Astrocyte (in vitro differentiated cells and primary cell): ENCODE measurements at places on chromosomes 3 and 15. TPM values are rescaled to one million over a fixed set of nuclear protein-coding genes. Genes with fewer than 3 reads are reported as not detected.

GRCh38 chr15:54644796-54645195, 551.9 kb downstream of the RSL24D1 start:
- H3K36me3 ChIP-seq, result no peaks in the 10 kb centered on the region
- H3K27me3 ChIP-seq, result no peaks in the 10 kb centered on the region
- no peaks in the 10 kb centered on the region for H3K4me1 ChIP-seq
- no peak overlapping the region for H3K4me3 ChIP-seq
- H3K27ac ChIP-seq, result no peak overlapping the region
- DNase-seq, result no peak

GRCh38 chr15:49225572-49226281, 55.7 kb downstream of the GALK2 start:
- H3K36me3 ChIP-seq, result no peaks in the 10 kb centered on the region
- no peak overlapping the region for H3K4me3 ChIP-seq
- no peaks in the 10 kb centered on the region for H3K27me3 ChIP-seq
- no peak overlapping the region for H3K27ac ChIP-seq
- DNase-seq, result peak; percentile 20

DNA sequence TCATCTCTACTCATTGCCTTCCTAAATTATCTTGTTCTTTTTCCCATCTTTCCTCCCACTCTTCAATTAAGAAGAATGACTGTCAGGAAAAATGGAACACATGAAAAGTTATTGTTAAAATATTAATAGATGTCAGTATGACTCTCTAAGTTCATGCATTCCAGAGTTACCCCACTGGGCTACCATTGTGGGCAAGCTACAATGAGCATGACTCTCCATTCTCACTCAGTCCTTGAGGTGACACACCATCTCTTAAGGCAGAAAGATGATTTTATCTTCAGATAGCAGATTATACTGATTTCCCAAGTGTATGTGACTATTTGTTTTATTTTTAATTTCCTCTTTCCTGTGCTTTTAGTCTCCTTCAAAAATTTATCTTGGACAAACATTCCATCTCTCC, 144.3 kb downstream of the ALCAM start:
- peaks cover 11% of the 10 kb centered on the region for H3K4me1 ChIP-seq
- peak; percentile 27 for DNase-seq
- no peaks in the 10 kb centered on the region for H3K36me3 ChIP-seq
- H3K27ac ChIP-seq, result no peak overlapping the region
- H3K27me3 ChIP-seq, result no peaks in the 10 kb centered on the region

DNA sequence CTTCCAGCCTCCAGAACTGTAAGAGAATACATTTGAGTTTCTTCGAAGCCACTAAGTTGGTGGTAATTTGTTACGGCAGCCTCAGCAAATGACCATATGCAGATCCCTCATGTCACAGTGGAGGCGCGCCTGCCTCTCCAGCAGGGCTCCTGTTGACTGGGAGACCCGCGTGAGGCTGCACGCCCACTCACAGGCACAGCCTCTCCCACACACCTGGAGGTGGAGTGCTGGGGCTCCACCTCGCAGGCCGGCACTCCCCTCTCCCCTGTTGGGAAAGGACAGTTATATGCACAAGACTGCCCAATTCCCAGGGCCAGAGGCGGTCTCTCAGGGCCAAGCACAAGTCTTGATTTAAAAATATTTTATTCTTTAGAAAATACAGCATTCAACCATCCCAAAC, 2.8 kb upstream of the TLR9 start:
- H3K27me3 ChIP-seq, result no peaks in the 10 kb centered on the region
- no peaks in the 10 kb centered on the region for H3K4me1 ChIP-seq
- H3K36me3 ChIP-seq, result peaks cover 11% of the 10 kb centered on the region
- no peak overlapping the region for H3K27ac ChIP-seq
- DNase-seq, result no peak

DNA sequence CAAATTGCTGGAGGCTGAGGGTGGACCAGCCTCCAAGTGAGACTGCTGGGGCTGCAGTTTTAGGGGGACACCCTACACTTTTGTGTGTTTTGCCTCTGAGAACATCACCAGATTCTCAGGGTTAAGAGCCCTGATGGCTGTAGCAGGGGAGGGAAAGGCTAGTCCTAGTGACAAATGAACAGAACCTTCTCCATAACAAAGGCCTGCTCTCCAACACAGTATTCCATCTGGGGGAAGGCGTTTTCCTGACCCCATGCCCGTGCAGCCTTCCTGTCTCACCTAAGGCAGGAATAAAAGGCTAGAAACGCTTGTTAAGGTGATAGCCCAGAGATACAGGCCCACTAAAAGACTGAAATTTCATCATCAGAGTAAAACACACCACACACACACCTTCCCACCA, 50.2 kb upstream of the NSMCE3 start:
- no peaks in the 10 kb centered on the region for H3K36me3 ChIP-seq
- H3K27ac ChIP-seq, result no peak overlapping the region
- no peaks in the 10 kb centered on the region for H3K4me1 ChIP-seq
- DNase-seq, result no peak

GRCh38 chr15:42427429-42428223, 63.3 kb downstream of the ZNF106 start:
- peaks cover 43% of the 10 kb centered on the region for H3K36me3 ChIP-seq
- H3K4me1 ChIP-seq, result peaks cover 12% of the 10 kb centered on the region
- no peaks in the 10 kb centered on the region for H3K27me3 ChIP-seq
- H3K4me3 ChIP-seq, result no peak overlapping the region

DNA sequence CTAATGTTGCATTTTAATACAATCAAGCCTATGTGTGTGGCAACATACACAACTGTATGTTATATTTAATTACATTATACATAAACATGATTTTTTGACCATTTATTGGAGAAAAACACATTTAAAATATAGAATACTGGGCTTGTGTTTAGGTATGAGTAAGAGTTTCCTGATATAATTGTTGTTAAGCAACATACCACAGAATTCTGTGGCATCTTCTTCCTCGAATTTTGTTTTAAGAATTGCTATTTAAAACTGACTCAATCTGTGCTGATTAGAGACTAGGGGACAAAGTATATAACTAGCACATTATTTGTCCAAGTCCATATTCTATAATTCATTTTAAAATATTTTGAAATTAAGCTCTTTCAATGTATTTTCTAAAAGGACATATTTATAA, 376.8 kb upstream of the THBS1 start:
- DNase-seq, result no peak
- no peaks in the 10 kb centered on the region for H3K36me3 ChIP-seq
- H3K4me3 ChIP-seq, result no peak overlapping the region
- no peaks in the 10 kb centered on the region for H3K27me3 ChIP-seq
- no peak overlapping the region for H3K27ac ChIP-seq

- DNase-seq, result no peak
- peaks cover 16% of the 10 kb centered on the region for H3K36me3 ChIP-seq
- H3K4me1 ChIP-seq, result no peaks in the 10 kb centered on the region
- H3K4me3 ChIP-seq, result no peak overlapping the region
Observed at GRCh38 chr3:12496453-12496761, 12.1 kb downstream of the TSEN2 start.

GRCh38 chr3:71350998-71351397, 232.5 kb downstream of the FOXP1 start:
- no peak overlapping the region for H3K27ac ChIP-seq
- H3K36me3 ChIP-seq, result peaks cover 2% of the 10 kb centered on the region
- DNase-seq, result no peak
- H3K27me3 ChIP-seq, result no peaks in the 10 kb centered on the region
- no peak overlapping the region for H3K4me3 ChIP-seq
- no peaks in the 10 kb centered on the region for H3K4me1 ChIP-seq

GRCh38 chr15:85414991-85415390, 34.6 kb downstream of the AKAP13 start:
- H3K4me1 ChIP-seq, result peaks cover 28% of the 10 kb centered on the region
- no peaks in the 10 kb centered on the region for H3K27me3 ChIP-seq
- H3K36me3 ChIP-seq, result no peaks in the 10 kb centered on the region
- peak overlapping the region; percentile 82 for H3K27ac ChIP-seq
- H3K4me3 ChIP-seq, result no peak overlapping the region

DNA sequence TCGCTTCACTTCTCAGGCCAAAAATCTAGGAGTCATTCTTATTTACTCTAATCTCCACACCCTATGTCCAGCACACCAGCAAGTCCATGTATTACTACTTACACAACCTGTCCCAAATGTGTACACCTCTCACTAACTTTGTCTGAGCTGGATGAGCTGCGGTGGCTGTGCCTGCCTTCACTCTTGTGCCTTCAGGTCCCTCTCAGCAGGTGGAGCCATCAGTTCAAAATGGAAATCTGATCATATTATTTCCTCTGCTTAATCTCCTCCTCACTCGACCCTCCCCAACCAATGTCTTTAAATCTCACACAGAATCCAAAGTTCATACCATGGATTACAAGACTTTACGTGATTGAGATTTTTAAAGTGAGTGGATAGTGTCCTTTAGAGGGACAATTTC, 82.8 kb downstream of the SSR3 start:
- H3K36me3 ChIP-seq, result no peaks in the 10 kb centered on the region
- H3K27ac ChIP-seq, result no peak overlapping the region
- H3K4me1 ChIP-seq, result no peaks in the 10 kb centered on the region
- H3K4me3 ChIP-seq, result no peak overlapping the region
- no peak for DNase-seq

DNA sequence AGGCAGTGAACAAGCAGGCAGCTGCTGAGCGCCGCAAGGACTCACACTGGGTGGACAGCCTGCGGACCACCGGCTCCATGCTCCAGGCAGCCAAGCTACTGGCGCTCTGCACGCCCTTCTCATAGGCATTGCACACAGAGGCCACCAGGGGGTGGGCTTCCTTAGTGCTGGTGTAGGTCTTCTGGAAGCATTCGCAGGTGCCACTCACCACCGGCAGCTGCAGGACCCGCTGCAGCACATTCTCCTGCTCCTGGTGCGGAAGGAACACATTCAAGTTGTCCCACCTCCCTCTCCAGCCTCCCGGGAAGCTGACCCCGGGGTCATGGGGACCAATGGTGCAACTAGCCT, 6.0 kb downstream of the PLIN1 start:
- H3K36me3 ChIP-seq, result no peaks in the 10 kb centered on the region
- no peak for DNase-seq
- H3K4me1 ChIP-seq, result no peaks in the 10 kb centered on the region
- H3K27ac ChIP-seq, result no peak overlapping the region

DNA sequence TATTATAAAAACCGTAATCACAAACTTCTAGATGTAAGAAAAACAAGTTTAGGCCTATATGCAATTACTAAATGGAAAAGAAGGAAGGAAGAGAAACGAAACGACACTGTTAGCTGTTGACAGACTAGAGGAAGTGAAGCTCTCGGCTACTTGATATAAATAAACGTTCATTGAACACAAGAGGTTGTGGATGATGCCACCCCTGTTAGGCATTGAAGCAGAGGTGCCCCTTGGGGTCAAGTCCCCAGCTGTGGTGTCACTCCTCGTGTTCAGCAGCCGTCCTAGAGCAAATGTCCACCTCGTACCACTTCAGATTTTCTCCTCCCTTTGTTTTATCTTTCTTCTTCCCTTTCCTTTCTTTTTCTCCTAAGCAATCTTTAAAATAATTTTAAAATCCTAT, 146.5 kb upstream of the UBE2E1 start:
- H3K4me3 ChIP-seq, result no peak overlapping the region
- no peaks in the 10 kb centered on the region for H3K4me1 ChIP-seq
- no peaks in the 10 kb centered on the region for H3K36me3 ChIP-seq
- DNase-seq, result no peak

DNA sequence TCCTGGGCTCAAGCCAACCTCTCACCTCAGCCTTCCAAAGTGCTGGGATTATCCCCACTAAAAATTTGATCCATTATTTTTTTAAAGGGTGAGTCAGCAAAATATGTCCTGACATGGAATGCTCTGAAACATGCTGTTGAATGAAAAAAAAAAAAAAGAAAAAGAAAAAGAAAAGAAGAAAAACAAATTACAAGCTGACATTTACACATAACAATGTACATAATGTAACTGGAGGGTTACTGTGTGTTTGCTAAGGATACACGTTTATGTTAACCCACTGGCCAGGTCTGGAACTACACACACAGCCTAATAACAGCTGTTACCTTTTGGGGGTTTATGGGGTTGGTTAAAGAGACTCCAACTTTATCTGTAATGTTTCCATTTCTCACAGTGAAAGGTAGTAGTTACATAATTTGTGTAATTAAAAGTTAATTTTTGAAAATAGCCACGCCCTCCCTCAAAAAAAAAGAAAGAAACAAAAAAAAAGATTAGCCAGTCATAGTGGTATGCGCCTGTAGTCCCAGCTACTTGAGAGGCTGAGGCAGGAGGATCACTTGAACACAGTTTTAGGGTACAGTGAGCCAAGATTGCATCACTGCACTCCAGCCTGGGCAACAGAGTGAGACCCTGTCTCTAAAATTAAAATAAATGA, 3.1 kb upstream of the MESP2 start:
- DNase-seq, result no peak
- no peaks in the 10 kb centered on the region for H3K36me3 ChIP-seq
- no peak overlapping the region for H3K27ac ChIP-seq
- H3K4me1 ChIP-seq, result peaks cover 6% of the 10 kb centered on the region

DNA sequence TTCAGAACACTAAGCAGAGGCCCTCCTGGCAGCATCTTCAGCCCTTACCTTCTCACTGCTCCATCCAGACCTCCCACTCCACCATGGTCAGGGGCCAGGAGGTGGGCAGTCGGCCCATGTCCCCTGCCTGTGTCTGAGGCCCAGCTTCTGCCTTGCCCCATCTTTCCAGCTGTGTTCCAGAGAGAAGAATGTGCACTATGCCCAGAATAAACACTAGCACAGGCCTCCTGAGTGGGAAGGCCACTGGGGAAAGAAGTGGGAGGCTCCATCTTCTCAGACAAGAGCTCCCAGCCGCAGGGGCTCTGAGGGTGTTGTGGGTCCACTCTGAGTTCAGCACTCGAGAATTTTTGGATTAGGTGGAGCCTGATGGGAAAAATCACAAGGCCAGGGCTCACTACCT, 44.5 kb downstream of the ADCY5 start:
- no peak overlapping the region for H3K27ac ChIP-seq
- H3K27me3 ChIP-seq, result peaks cover 30% of the 10 kb centered on the region
- no peak for DNase-seq
- H3K4me3 ChIP-seq, result no peak overlapping the region
- no peaks in the 10 kb centered on the region for H3K4me1 ChIP-seq

DNA sequence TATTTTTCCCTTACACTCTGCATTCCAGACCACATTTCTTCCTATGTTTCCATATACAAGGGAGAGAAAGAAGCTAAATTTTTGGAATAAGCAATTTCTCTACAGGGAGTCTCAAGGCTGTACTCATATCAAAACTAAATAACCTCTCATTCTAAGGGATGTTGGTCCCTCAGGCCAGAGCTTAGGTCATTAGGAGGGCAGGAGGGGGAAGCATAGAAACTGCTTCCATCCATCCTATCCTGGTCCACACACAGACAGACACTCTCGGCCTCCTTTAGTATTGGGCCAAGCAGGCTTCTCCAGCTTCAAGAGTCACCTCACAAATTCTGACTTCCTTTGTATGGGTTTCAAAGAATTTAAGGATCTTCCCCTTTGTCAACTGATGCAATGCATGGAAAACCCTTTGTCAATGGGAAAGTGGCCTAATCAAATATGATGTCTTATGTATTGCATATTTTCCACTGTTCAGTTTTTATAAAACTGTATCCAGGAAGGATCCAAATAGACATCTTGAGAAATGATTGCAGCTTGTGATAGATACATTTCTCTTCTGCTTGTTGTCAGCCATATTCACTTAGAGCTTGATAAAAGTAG, 140.7 kb upstream of the RARB start:
- no peaks in the 10 kb centered on the region for H3K27me3 ChIP-seq
- no peak overlapping the region for H3K4me3 ChIP-seq
- H3K4me1 ChIP-seq, result no peaks in the 10 kb centered on the region
- no peak for DNase-seq
- no peaks in the 10 kb centered on the region for H3K36me3 ChIP-seq
- H3K27ac ChIP-seq, result no peak overlapping the region

CPLX3 gene
- not detected in 2 replicates for total RNA-seq

FHIT gene
- total RNA-seq, result 6.7 and 7.4 TPM in 2 replicates

SHC4 gene
- total RNA-seq, result 2.7 and 3.7 TPM in 2 replicates

HTR3D gene
- total RNA-seq, result not detected in 2 replicates

SUMF1 gene
- total RNA-seq, result 17.4 and 22.2 TPM in 2 replicates

GOLGA6D gene
- total RNA-seq, result not detected in 2 replicates

ZNF717 gene
- 2.4 and 2.7 TPM in 2 replicates for total RNA-seq

C2CD4A gene
- total RNA-seq, result not detected in 2 replicates

RPL15 gene
- 1,579 and 1,629 TPM in 2 replicates for total RNA-seq

BOC gene
- 20.2 TPM in 2 replicates for total RNA-seq
